H54 (cell line): ENCODE measurements at places on chromosomes 3 and 15.

DNA sequence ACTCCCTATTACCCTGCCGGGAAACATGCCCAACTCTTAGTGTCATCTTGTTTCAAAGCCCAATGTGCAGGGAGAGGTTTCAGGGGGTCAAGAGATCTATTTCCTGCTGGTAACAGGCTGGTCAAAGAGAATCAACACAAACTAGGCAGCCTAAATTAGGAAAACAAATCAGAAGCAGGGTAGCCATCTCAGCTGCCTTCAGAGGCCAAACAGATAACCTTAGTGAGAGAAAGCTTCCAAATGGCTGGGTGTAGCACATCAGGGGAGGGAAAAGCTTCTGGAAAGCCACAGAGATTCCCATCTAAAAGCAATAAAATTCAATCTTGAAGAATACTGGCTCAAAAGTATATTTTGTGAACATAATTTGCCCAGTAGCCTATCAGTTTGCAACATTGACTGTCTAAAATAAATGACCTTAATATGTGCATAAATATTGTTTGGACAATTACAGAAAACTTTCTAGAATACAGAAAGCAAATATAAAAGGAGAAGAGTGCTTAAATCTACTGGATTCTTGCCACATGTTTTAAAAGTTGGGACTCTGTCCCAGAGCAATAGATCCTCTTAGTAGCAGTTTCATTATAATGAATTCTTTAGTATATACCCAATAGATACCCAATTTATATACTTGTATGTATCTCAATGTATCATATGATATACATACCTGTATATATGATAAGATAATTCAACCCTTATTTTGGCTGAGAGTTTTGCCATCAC, 371.9 kb upstream of the RARB start:
- DNase-seq: no peak

DNA sequence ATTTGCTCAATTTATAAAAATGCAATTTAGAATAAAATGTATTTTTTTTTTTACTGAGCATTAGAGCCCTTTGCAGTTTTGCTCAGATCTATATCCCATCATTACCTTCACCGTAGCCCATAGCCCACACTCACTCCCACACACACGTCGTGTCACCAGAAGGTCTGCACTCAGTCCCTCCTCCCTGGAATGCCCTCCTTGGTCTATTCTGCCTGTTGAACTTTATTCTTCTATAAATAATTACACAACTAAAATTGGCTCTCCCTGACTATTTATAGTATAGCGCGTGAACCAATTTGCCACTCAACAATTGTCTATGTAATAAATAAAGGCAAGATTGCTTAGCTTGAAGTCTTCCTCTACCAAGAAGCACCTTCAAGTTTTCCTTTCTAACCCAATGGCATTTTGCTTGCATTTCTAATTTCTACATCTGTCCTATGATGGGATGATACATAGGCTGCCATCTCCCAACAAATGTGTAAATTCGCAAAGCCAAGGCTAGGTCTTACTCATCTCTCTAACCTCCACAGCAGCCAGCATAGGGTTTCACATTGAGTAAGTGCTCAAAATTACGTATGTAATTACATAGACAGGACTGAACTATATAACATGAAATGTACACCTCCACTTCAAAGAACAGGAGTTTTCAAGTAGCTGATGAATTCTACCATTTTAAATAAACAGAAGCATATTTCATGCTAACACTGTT, 172.0 kb upstream of the HES1 start:
- DNase-seq: no peak

DNA sequence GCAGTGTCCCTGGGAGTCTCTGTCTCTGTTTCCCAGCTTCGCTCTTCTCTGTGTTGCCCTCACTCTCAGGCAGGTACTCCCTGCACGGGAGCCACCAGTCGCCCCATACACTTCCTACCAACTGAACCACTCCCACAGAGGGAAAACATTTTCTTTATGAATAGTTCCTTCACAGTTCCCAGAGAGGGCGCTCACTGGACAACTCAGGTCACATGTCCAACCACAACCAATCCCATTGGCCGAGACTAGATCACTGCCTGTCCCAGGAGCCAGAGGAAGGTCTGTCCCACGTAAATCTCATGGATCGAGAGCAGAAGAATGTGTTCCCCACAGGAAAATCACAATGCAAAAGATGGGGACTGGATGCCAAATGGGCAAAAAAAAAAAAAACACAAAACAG, 26.1 kb downstream of the GRK7 start:
- peak; percentile 32 for DNase-seq

- no peak for DNase-seq
Observed at GRCh38 chr15:100571592-100572167, 30.3 kb downstream of the LINS1 start.

- DNase-seq: peak; percentile 80
Observed at GRCh38 chr3:43872301-43872700, 181.6 kb downstream of the ABHD5 start.

DNA sequence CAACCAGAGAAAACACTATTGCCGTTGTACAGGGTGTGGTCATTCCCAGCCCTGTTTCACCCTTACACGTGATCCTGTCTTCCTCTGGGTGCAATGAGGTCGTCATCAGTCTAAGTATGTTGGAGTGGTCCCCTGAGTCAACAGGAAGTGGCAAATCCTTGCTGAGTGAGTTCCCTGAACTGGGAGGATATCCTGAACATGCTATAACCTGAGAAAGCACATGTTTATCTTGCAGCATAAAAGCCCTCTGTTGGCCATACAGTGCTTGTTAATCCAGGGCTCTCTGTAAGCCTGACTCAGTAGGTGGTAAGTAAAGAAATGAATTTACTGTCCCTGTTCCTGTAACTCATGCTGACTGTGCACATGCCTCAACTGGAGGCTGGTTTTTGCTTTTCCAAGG, 477.8 kb upstream of the RGMA start:
- DNase-seq: no peak

DNA sequence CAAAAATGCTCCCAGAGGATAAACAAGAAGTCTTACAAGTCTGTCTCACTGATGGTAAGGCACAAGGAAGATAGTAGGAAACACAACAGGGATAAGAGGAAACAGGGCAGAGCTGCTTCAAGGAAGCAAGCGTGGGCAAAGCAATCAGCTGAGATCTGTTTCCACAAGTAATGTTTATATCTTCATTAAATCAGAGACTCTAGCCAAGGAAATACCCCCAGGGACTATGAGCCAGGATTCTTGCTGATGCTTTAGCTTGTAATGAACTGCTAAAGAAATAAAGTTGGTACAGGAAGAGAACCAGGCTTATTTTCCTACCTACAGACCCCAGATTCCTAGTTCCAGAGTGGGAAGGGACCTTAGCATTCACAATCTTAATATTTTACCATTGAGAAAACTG, 112.7 kb upstream of the C3orf80 start:
- DNase-seq: no peak

GRCh38 chr3:61814674-61815073, 253.3 kb downstream of the PTPRG start:
- no peak for DNase-seq

DNA sequence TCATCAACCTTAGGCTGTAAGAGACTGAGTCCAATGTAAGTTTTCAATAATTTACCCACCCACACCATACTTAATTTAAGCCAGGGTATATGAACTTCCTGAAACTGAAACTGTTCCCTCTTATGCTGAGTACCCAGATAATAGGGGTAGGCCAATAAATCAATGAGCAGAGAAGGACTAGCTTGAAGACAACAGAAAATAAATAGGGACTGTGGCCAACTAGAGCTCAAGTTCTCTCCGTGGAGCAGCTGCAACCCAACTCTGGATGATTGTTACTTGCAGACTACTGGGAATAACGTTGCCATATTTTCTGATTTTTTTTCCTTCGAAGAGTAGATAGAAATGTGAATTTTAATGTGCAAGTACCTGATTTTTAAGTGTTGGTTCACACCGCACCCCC, 128.0 kb downstream of the ATG7 start:
- DNase-seq: no peak

GRCh38 chr15:87669846-87670245, 586.7 kb downstream of the NTRK3 start:
- no peak for DNase-seq

DNA sequence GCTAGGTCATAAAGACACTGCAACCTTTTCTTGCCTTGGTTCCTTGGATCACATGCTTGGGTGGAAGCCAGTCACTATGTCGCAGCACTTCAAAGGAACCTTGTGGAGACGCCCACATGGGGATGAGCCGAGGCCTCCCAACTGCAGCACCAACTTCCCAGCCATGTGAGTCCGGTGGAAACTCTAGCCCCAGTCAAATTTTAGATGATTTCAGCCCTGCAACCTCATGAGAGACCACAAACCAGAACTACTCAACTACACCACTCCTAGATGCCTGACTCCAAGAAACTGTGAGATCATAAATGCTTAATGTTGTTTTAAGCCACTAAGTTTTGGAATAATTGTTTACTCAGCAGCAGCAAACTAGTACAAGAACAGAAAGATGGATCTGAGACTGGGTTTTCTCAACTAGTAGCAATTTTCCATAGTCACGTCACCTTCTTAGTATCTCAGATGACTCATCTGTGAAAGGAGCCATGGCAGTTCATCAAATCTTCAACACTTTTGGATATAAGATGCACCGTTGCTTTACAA, 86.5 kb downstream of the MB21D2 start:
- DNase-seq: no peak

DNA sequence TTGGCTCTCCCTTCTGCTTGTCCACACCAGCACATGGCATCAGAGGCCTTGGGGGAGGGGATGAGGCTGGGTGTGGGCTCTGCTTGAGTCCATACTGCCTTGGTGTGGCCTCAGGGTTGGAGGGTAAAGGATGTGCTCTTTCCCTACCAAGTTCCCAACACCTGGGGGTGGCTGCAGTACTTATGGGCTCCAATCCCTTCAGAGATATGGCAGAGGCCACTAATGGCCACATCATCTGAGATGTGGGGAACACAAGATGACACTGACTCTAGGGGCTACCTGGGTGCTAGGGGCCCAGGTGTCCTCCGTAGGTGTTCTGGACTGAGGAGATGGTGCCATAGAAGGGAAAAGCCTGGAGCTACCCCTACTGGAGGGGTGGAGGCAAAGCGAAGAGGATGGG, 6.9 kb downstream of the CXCR6 start:
- no peak for DNase-seq

GRCh38 chr15:31606931-31607497, 280.4 kb downstream of the KLF13 start:
- no peak for DNase-seq

DNA sequence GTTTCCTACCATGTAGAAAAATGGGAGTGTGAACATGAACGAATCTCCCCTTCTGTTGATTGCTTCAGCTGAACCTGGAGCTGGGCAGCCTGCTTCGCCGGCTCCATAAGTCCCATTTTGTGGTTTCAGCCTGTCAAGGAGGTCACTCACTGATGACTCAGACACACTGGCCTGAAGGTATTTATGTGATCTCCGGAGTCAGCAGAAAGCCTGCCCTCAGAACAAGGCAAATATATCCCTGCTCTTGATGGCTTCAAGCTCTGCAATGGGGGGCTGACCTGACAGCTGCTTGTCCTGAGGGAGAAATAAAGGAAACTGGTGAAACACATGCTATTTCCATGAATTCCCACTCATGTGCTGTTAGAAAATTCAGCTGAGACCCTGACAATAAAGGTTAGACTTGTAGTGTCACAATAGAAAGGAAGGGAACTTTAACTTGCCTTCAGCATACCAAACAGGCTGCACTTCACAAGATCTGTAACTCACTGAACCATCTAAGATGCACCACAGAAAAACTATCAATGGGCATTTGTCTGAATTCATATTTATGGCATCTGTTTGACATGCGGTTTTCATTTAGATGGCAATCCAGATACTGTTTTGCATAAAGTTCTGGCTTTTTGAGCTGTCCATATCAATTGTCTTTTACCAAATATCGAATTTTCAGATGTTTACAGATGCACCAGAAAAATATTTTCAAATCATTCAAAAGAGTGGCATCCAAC, 282.0 kb upstream of the VEPH1 start:
- peak; percentile 48 for DNase-seq

GRCh38 chr3:128473180-128473519, 6.5 kb upstream of the DNAJB8 start:
- no peak for DNase-seq

- DNase-seq: no peak
Observed at GRCh38 chr15:70806992-70807712, 43.8 kb upstream of the UACA start.

DNA sequence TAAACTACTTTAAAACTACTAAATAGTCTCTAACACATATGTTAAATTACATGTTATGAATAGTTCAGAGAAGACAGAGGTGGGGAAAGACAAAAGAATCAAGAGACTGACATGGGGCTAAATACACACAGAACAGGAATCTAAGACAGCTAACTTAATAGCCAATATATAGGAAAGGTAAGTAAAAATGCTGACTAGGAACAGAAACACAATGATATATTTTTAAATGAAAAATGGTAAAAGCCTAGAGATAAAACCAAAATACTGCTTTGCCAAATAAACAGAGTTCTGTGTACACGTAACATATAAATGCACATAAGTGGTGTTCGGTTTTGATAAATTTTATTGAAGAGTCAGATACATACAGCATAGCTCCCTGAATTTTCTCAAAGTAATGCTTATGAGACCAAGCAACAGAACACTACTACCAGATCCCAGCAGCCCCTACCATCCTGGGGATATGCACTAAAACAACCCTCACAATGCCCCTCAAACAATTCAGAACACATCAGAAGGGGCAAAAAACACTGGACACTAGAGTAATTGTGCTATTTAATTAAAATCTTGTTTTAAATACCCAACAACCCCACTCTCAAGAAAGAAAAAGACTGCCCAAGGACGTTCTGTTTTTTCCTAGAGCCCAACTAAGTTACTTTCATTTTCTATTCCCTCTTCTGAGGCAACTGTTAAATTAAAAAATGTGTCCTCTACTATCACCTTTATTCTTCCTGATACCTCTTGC, 121.1 kb downstream of the ADAM10 start:
- no peak for DNase-seq

DNA sequence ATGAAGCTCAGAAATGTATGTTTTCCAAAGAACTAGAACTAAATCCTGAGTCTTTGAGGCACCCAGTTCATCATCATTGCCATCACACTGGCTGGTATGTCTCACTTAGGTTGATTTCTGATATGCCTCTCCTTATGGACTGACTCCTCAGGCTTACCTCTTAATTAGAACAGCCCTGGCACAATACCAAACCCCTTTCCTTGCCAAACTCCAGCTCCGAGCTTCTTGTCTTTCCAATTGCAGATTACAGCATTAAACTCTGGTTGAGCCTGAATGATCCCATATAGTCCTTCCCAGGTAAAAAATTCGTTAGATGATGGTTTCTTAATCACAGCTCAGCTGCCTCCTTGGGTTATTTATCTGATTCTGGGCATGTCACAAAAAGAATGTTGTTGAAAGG, 66.3 kb downstream of the RTP4 start:
- no peak for DNase-seq

DNA sequence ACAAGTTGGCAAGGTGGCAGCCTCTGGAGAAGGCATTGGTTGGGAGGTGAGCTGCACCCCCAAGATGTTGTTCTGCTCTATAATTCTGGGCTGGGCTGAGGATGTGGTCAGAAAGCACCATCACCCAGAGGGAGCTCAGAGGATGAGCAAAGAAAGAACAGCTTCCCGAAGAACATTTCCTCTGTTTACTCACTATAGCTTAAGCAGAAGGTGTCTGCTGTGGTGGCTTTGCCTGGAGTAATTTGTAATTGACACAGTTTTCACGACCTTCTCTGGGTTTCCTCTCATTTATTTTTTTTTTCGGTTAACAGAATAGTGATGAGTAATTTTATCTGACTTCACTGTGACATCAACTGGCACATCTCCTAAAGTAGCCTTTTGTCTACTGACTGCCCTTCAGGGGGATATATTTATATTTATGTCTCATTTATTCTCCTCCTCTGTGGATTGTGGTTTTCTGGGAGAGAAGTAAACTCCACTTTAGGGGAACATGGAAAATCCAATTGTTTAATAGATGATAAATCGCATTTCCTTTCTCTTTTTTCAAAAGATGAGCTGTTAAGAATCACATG, 49.5 kb upstream of the ABHD17C start:
- no peak for DNase-seq
